ENCODE measurements at places on chromosomes 1 and 21.

GRCh38 chr1:205963352-205964155, 20.3 kb upstream of the SLC26A9 start:
- DNase-seq = peak; percentile 100

- DNase-seq = no peak
Measured at GRCh38 chr1:186993996-186994395, 165.2 kb downstream of the PLA2G4A start.

GRCh38 chr1:174058624-174059023, 36.5 kb upstream of the RC3H1 start:
- DNase-seq = no peak

DNA sequence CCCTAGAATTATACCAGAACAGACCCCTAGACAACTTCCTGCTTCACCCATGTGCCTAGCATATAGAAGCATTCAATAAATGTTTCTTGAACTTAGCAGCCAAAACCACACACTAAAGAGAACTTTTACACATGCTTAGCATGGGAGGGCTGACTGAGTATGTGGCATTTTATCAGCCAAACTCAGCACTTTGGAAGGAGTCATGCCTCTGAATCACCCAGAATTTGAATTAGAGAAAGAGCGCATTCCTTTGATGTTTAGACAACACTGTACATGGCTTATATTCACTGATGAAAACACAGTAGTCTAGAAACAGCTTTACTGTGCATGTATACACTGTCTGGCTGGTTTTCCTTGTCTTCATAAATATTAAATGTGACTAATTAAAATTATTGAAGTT, 26.1 kb downstream of the SPAG17 start:
- peak; percentile 31 for DNase-seq

DNA sequence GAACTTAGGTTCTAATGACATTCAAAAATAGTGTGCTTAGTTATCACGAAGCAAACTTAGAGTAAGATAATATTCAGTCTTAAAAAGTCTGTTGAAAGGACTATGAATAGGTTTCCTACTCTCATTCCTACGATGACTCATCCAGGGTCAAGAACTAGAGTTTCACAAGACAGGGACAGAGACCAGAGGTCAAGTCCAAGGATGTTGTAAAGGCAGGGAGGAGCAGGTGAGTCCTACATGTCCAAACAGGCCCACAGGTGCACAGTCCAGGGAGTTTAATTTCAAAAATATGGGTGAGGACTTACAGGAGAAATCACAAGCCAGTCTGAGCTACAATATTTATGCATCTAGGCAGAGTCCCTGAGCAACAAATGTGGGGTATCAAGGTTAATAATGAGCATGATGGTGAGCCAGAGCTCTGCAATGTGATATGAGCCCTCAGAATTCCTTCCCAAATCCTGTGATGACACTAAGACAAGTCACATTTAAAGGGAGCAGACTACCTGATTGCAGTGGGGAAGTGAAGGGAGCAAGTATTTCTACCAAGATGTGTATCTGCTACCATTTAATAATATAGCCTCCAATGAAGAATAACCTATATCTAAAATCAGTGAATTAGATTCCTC, 100.0 kb upstream of the NRIP1 start:
- DNase-seq = peak; percentile 96

GRCh38 chr1:95179205-95179986, 54.6 kb upstream of the RWDD3 start:
- no peak for DNase-seq

DNA sequence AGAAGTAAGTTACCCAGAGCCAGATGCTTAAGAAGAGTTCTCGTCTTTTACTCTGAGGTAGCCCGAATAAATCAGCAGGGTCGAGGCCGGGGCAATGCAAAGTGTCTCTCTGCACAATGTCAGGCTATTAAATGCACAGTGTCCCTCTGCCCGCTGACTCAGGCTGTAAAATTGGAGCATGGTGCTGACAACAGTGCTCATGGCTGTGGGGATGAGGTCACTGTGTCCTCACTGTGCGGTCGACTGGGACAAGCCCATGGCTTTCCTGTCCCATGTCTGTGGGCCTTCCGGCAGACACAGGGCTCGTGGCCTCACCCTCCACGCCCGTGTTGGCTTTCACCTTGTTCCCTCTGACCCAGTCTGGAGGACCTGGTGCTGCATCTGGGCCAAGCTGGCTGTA, 14.6 kb upstream of the SLC2A1 start:
- no peak for DNase-seq

GRCh38 chr1:46302641-46303037, 777 bp downstream of the LRRC41 start:
- no peak for DNase-seq

GRCh38 chr1:58904299-58905125, 120.7 kb upstream of the JUN start:
- no peak for DNase-seq

GRCh38 chr1:209199822-209200221, 383.7 kb upstream of the CAMK1G start:
- DNase-seq = no peak

- DNase-seq = peak; percentile 94
Measured at GRCh38 chr1:198681831-198682759, 43.3 kb downstream of the PTPRC start.

GRCh38 chr1:170261669-170262068, 115.9 kb downstream of the NTMT2 start:
- DNase-seq = no peak

DNA sequence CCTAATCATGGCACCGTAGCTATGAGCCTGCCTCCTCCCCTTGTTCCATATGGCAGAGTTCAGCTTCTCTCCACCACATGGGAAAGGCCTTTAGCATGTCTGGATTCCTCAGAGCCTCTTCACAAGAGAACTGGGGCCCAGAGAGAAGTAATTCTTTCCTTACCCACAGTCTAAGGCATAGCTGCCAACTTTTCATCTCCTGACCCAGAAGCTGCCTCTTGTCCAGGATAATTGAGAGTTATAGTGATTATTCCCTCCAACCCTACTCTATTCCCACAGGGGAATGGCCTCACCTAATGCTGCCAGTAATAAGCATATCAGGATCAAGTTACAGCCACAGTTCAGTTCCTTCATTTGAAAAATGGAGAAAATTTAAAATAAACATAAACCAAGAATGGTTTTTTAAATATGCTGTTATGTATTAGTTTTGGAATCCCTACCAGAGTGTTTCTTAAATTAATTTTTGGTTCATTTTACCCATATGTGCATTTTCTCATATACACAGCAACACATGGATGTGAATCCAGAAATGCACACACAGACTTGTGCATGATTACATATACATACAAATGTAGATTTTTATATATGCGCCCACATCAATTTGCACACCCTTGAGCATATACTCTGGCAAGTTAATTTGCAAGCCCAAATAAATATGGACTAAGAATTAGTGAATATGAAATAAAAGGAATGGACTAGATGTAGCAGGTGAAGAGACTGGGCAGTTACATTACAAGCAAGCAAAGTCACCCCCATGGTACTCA, 63.9 kb upstream of the WARS2 start:
- DNase-seq = no peak

DNA sequence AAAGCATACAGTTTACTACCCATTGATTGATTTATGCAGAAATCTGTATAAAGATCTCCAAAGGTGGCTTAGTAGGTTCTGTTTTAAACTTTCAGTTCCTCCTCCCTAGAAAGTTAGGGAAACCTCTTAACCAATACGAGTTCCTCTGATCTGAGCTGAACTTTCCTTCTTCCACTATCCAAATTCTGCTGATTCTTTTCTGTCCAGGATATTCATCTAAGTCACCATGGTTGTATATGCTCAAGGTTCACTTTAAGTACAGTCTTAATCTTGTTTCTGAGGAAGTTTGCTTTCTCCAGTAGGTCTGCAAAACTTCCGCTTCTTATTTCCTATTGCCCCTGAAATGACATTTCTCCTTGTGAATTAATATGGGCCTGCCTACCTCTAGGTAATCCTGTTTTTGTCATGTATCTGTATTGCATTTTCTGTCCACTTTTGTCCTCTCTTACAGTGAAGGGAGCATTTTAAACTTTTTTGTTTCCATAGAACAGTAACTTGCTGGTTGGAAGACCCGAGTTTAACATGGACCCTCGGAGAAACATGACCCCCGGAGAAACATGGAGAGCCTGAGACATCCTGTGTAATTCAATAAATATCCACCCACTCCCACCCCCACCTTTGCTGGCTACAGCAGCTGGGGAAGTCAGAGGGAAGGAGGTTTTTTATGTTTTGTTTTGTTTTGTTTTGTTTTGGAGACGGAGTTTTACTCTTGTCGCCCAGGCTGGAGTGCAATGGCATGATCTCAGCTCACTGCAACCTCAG, 16.7 kb upstream of the TUT4 start:
- no peak for DNase-seq

GRCh38 chr21:14121719-14122118, 89.0 kb downstream of the LIPI start:
- no peak for DNase-seq

GRCh38 chr21:29557931-29558725, 259.4 kb downstream of the BACH1 start:
- no peak for DNase-seq

GRCh38 chr1:248618878-248619277, 16.0 kb downstream of the OR2T11 start:
- DNase-seq = peak; percentile 80

DNA sequence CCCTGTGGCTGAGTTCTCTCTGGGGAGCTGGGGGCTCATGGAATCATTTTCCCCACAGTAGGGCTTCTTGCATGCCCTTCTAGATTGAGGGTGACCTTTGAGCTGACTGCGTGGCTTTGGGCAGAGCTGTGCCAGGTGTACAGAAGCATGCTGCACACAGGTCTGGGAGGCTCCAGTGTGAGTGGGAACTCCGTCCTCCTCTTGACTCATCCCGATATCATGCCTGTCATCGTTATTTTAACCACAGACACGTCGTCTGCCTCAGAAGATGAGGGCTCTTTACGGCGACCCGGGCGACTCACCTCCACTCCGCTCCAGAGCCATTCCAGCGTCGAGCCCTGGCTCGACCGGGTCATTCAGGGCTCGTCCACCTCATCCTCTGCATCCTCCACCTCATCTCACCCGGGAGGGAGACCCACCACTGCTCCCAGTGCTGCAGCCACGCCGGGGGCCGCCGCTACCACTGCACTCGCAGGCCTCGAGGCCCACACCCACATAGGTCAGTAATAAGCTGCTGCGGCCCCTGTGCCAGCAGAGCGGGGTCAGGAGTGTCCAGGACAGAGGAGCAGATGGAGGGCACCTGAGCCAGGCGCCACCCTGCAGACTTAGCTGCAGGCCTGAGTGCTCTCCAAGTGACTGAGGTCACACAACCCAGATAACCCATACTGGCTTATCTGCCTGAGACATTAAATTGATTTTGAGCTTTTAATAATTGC, 39.8 kb downstream of the DIP2A start:
- DNase-seq = no peak

GRCh38 chr21:15319727-15320126, 254.9 kb upstream of the NRIP1 start:
- no peak for DNase-seq

- peak; percentile 77 for DNase-seq
Measured at GRCh38 chr21:38797470-38797869, 8.3 kb upstream of the ETS2 start.

- DNase-seq = no peak
Measured at GRCh38 chr21:33973268-33973667, 57.7 kb upstream of the ATP5PO start.

- DNase-seq = no peak
Measured at GRCh38 chr1:2145946-2146835, 48.4 kb downstream of the FAAP20 start.

DNA sequence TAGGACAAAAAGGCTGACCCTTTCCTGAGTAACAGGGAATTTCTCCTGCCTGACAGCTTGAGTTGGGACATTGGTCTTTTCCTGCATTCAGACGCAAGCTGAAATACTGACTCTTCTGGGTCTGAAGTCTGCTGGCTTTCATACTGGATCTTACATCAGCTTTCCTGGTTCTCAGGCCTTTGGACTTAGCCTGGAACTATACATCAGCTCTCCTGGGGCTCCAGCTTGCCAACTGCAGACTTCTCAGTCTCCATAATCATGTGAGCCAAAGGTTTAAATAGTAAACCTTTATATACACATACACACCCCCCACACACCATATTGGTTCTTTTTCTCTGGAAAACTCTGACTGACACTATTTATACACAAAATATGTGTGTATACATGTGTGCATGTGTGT, 59.0 kb upstream of the KCND3 start:
- DNase-seq = no peak
